Upper lobe of right lung (tissue), 1 donor: ENCODE measurements at places on chromosomes 6 and 20.
A peak's percentile ranks its signal among the peaks of the same experiment; 100 is the strongest.

GRCh38 chr6:3267162-3267561 lies 8.4 kb downstream of the PSMG4 start:
- H3K27ac ChIP-seq: no peak overlapping the region
- no peak overlapping the region for H3K4me3 ChIP-seq
- DNase-seq: no peak
- H3K4me1 ChIP-seq: peaks cover 1% of the 10 kb centered on the region
- no peaks in the 10 kb centered on the region for H3K27me3 ChIP-seq

DNA sequence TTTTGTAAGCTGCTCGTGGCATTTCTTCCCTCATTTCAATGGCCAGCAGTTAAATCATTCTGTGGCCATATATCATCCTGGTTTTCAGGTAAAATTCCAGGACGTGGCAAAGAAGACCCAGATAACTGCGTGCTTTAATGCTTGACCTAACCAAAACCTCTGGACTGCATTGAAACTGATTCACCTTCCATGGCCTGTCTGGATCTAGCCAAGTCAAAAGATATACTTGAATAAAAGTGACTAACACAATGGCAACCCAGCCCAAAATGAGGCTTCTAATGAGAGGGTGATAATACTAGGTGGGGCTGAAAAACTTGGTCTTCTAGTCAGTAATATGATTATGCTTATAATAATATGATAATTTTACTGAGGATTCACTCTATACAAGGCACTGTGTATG lies 16.5 kb upstream of the PCSK2 start:
- no peaks in the 10 kb centered on the region for H3K27me3 ChIP-seq
- DNase-seq: no peak
- H3K36me3 ChIP-seq: no peaks in the 10 kb centered on the region
- no peaks in the 10 kb centered on the region for H3K4me1 ChIP-seq
- H3K4me3 ChIP-seq: no peak overlapping the region

DNA sequence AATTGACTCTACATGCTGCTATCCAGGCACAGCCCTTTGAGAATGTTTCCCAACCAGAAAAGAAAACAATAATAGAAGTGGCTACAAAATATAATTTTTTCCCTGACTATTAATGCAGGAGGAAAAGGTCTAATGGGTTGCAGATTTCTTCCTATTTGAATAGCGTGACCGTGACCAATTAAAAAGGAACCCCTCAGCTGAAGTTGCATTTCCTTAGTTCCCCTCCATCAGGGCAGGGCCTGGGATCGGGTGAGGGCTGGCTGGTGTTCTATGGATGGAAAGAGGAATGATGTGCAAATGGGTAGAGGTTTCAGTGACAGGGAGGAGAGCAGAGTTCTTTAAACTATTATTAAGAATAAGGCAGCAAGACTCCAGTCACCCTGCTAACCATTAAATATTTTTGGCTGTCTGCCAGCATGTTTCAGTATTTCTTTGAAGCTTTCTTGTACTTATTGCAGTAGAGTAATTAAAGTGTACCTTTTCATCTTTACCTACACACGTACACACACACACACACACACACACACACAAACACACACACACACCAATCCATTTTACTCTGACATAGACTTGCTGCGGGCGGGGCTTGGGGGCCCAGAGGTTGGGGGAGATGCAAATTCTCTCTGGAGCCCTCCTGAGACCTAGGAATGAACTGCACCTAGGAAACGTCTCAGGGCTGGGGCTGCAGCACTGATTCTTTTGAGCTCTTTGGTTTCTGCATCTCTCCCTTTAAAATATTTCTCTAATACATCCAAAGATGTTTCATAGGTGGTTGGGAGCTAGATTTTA lies 154.8 kb upstream of the SLC35B3 start:
- H3K4me3 ChIP-seq: no peak overlapping the region
- no peaks in the 10 kb centered on the region for H3K4me1 ChIP-seq
- no peak for DNase-seq
- no peaks in the 10 kb centered on the region for H3K27me3 ChIP-seq

- H3K4me1 ChIP-seq: no peaks in the 10 kb centered on the region
- H3K27ac ChIP-seq: no peak overlapping the region
- H3K27me3 ChIP-seq: no peaks in the 10 kb centered on the region
- DNase-seq: no peak
Measured at GRCh38 chr6:114712129-114712662, 369.4 kb upstream of the HS3ST5 start.

DNA sequence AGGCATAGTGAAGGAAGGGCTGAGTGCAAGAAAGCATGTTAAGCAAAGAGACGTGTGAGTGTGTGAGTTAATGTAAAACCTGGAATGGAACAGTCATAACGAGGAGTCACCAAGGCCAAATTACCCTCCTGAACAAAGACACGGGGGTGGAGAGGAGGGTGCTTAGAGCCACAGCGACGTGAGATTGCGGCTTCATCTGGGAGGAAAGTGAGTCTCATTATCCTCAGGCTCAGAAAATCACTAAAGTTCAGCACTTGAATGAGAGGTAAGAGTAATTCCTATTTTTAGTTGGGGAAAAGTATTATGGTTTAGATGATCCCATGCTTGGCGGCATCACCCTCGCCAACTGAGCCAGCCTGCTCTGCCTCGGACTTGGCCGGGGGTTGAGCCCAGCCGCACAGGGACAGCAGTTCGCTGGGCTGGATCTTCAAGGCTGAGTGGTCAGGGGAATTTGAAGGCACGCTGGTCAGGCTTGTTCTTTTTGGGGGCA lies 136.6 kb downstream of the DTNBP1 start:
- no peaks in the 10 kb centered on the region for H3K4me1 ChIP-seq
- H3K27ac ChIP-seq: no peak overlapping the region
- H3K4me3 ChIP-seq: no peak overlapping the region
- peaks cover 53% of the 10 kb centered on the region for H3K36me3 ChIP-seq

- H3K27ac ChIP-seq: no peak overlapping the region
- H3K27me3 ChIP-seq: no peaks in the 10 kb centered on the region
- no peak overlapping the region for H3K4me3 ChIP-seq
- H3K4me1 ChIP-seq: no peaks in the 10 kb centered on the region
Measured at GRCh38 chr6:53032849-53033248, 32.4 kb upstream of the FBXO9 start.

DNA sequence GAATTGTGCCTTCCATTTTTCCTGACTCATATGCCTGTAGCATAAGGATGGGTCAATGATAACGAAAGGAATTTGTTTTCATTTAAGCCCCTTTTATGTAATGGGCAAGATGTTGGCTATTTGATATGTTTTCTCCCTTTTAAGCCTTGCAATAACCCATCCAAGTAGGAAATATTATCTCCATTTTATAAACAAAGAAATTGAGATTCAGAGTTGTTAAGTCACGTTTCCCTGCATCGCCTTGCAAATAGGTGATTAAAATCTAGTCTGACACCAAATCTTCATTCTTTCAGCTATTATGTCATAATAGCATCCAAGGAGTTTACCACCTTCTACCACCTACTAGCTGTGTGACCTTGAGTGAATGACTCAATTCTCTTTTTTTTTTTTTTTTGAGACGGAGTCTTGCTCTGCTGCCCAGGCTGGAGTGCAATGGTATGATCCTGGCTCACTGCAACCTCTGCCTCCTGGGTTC lies 7.0 kb downstream of the HNF4A start:
- H3K4me1 ChIP-seq: no peaks in the 10 kb centered on the region
- no peaks in the 10 kb centered on the region for H3K36me3 ChIP-seq
- no peak for DNase-seq
- H3K27me3 ChIP-seq: peaks cover 5% of the 10 kb centered on the region

GRCh38 chr6:31203345-31203979 lies 33.0 kb upstream of the POU5F1 start:
- peaks cover 34% of the 10 kb centered on the region for H3K4me1 ChIP-seq
- peak overlapping the region; percentile 81 for H3K27ac ChIP-seq
- no peaks in the 10 kb centered on the region for H3K27me3 ChIP-seq
- no peak for DNase-seq
- no peaks in the 10 kb centered on the region for H3K36me3 ChIP-seq

GRCh38 chr20:8127553-8128255 lies 4.4 kb upstream of the PLCB1 start:
- H3K27me3 ChIP-seq: peaks cover 3% of the 10 kb centered on the region
- DNase-seq: no peak
- no peak overlapping the region for H3K4me3 ChIP-seq
- no peak overlapping the region for H3K27ac ChIP-seq
- H3K36me3 ChIP-seq: no peaks in the 10 kb centered on the region

- no peaks in the 10 kb centered on the region for H3K27me3 ChIP-seq
- H3K27ac ChIP-seq: no peak overlapping the region
- no peak overlapping the region for H3K4me3 ChIP-seq
- DNase-seq: no peak
- peaks cover 5% of the 10 kb centered on the region for H3K4me1 ChIP-seq
Measured at GRCh38 chr6:3318821-3319540, 60.2 kb downstream of the PSMG4 start.

GRCh38 chr20:4476903-4477500 lies 244.7 kb upstream of the PRND start:
- H3K4me1 ChIP-seq: no peaks in the 10 kb centered on the region
- no peak overlapping the region for H3K4me3 ChIP-seq
- DNase-seq: no peak

- H3K27ac ChIP-seq: no peak overlapping the region
- H3K4me1 ChIP-seq: no peaks in the 10 kb centered on the region
- no peaks in the 10 kb centered on the region for H3K27me3 ChIP-seq
- no peaks in the 10 kb centered on the region for H3K36me3 ChIP-seq
Measured at GRCh38 chr6:11950109-11950508, 62.0 kb upstream of the HIVEP1 start.

GRCh38 chr20:57108742-57109570 lies 157.5 kb downstream of the BMP7 start:
- H3K36me3 ChIP-seq: no peaks in the 10 kb centered on the region
- H3K4me3 ChIP-seq: no peak overlapping the region
- DNase-seq: no peak
- H3K27ac ChIP-seq: no peak overlapping the region

DNA sequence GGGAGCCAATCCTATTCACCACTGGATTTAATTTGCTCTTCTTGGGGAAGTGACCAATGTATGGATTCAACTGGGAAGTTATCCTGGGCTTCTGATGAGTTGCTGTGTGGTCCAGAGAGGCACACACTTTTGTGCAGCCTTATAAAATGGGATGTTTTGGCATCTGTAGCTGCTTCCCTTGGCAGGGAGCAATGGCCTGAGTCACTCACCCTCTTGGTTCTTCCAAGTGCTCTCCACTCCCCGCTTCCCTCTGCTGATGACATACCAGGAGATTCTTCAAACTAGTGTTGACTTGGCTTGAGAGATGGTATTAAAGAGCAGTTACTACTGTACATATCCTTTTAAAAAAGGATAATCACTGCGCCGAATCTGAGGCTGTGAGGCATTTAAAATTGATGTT lies 105.8 kb downstream of the JARID2 start:
- no peak overlapping the region for H3K4me3 ChIP-seq
- no peaks in the 10 kb centered on the region for H3K36me3 ChIP-seq
- H3K4me1 ChIP-seq: peaks cover 22% of the 10 kb centered on the region
- no peak for DNase-seq
- no peaks in the 10 kb centered on the region for H3K27me3 ChIP-seq

DNA sequence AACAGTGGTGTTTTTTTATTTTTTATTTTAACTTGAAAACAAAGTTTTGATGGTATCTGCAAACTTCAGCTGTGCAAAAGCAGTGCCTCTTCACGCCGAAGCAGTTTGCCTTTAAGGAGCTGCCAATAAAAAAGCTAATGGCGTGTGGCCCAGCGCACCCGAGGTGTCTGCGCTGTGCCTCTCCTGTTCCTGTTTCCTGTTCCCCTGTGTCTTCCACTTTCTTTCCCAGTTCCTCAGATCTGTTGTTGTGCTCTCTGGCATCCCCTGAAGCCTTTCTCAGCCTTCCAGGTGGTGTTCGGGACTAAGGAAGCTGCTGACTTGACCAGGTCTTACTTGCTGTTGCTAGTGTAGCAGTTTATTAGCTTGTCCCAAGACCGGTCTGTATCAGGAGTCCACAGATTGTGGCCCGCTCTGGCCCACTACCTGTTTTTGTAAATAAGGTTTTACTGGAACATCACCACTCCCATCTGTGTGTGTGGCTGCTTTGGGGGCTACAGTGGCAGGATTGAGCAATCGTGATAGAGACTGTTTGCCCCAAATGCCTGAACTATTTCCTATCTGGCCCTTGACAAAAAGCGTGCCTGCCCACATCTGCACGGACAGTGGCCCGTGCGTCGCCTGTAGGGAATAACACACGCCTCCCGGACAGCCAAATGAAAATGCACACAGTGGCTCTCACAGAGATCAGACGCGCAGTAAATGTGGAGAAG lies 178.3 kb downstream of the TMEM242 start:
- H3K4me1 ChIP-seq: peaks cover 41% of the 10 kb centered on the region
- H3K4me3 ChIP-seq: peak overlapping the region; percentile 9
- H3K27me3 ChIP-seq: no peaks in the 10 kb centered on the region

- no peaks in the 10 kb centered on the region for H3K36me3 ChIP-seq
- H3K27me3 ChIP-seq: no peaks in the 10 kb centered on the region
- DNase-seq: no peak
- H3K27ac ChIP-seq: no peak overlapping the region
Measured at GRCh38 chr20:48120120-48120519, 334.8 kb upstream of the SULF2 start.

- H3K27me3 ChIP-seq: no peaks in the 10 kb centered on the region
- peaks cover 3% of the 10 kb centered on the region for H3K36me3 ChIP-seq
- peak; percentile 74 for DNase-seq
- no peak overlapping the region for H3K4me3 ChIP-seq
- H3K27ac ChIP-seq: no peak overlapping the region
Measured at GRCh38 chr6:3139090-3139903, 18.0 kb downstream of the TUBB2A start.

DNA sequence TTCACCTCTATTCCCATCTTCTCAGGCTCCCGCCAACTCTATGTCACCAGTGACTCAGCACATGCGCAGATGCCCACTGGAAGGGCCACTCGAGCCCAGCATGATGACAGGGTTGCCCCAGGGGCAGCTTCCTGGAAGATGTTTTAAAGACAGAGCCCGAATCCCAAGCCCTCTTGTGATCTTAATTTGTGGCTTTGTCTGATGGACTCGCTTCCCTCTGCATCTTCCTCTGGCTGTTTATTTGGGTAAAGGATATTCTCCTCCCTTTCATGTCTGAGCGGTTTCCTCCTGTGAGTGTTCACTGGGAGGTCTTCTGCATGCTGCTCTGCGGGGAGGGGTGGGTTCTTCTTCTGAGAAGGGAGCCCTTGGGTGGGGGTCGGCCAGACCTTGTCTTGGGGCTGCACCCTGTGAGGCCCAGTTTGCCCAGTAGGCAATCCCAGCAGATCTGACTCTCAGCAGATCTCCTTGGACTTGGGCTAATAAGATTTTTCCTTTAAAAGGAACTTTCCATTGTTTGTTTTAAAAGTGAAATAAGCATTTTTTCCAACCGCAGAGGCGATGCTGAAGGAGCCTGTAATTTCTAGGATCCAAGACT lies 401.0 kb downstream of the CDC5L start:
- no peak for DNase-seq
- no peaks in the 10 kb centered on the region for H3K27me3 ChIP-seq
- H3K4me3 ChIP-seq: no peak overlapping the region
- no peak overlapping the region for H3K27ac ChIP-seq

DNA sequence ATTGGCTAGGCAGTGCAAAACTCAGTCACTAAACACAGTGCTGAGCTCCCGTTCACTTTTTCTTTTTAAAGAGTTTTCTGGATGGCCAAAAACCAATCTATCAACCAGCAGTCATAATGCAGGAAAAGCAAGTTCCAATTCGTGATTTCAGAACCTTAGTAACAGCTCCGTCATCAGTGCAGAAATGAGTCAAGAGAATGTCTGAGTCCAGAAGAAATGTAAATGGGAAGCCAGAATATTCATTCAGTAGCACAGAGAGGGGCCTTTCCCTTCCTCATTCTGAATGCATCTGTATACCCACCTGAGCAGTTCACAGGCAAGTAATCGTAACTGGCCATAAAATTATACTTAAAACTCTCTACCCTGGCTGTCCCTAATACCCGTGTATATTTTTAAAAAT lies 20.4 kb downstream of the HUS1B start:
- no peak for DNase-seq
- H3K4me1 ChIP-seq: no peaks in the 10 kb centered on the region
- peaks cover 44% of the 10 kb centered on the region for H3K36me3 ChIP-seq
- no peak overlapping the region for H3K4me3 ChIP-seq
